ENCODE measurements at places on chromosomes 13 and 19. TPM values are rescaled to one million over a fixed set of nuclear protein-coding genes. Genes with fewer than 3 reads are reported as not detected.
A peak's percentile ranks its signal among the peaks of the same experiment; 100 is the strongest.

Gene TLE6
- 4.3 TPM for total RNA-seq

Gene PDX1
- total RNA-seq: not detected

Gene WDFY2
- 1.9 TPM for total RNA-seq

Gene CEACAM8
- total RNA-seq: not detected

Gene SNRPD2
- 520 TPM for total RNA-seq

Gene OR10H4
- not detected for total RNA-seq

- no peak for DNase-seq
These were observed 24.1 kb downstream of the CLEC4M start for GRCh38 chr19:7787141-7787540.

- no peak for DNase-seq
These were observed 153.6 kb downstream of the KATNAL1 start for GRCh38 chr13:30153545-30154426.

- no peak for DNase-seq
These were observed 23.0 kb downstream of the CUL4A start for GRCh38 chr13:113232208-113233003.

DNA sequence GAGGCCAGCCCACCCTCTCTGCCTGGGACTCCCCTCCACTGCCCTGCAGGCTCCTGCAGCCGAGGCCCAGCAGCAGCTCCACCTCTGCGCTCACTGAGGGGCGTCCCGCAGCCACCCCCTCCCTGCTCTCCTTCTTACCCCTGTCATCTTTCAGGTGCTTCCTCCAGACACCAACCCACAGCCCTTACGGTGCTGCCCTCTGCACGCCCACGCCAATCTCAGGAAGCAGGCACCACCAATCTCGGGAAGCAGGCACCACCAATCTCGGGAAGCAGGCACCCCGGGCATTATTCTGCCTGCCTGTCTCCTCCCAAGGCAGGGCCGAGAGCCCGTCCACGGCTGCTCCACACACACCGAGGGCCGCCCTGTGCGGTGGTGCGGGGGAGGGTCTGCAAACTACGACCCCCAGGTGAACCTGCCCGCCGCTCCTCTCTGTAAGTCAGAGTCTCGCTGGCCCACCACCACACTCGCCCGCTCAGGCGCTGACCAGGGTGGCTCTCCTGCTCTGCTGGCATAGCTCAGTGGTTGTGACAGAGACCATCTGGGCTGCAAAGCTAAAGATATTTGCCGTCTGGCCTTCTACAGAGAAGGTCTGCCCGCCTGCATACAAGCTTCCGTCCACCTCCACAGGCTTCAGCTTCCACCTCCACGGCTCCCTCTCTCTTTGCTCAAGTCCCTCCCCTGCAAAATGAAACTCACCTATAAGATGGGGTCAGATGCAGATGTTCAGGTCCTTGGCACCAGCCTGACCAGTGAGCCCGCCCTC, 2.9 kb downstream of the LSM7 start:
- DNase-seq: no peak

DNA sequence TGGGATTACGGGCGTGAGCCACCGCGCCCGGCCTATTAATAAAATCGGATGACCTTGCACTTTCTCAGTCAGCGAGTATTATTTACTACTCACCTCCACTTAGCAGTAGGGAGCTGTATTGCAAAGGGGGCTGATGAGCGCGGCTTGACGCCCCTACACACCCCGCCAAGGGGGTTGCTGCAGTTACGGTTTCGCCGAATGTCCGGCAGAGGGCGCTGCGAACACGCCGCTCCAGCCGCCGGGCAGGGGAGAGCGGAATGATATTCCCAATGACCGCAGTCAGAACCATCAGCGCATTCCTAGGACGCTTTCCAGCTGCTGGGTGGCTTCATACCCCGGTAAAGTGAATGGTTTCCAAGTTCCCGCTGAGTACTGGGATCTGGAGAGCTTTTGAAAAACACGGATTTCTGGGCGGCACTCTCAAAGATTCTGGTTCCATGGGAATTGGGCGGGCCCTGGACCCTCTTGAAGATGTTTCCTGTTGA, 30.0 kb upstream of the TPT1 start:
- DNase-seq: peak; percentile 78

DNA sequence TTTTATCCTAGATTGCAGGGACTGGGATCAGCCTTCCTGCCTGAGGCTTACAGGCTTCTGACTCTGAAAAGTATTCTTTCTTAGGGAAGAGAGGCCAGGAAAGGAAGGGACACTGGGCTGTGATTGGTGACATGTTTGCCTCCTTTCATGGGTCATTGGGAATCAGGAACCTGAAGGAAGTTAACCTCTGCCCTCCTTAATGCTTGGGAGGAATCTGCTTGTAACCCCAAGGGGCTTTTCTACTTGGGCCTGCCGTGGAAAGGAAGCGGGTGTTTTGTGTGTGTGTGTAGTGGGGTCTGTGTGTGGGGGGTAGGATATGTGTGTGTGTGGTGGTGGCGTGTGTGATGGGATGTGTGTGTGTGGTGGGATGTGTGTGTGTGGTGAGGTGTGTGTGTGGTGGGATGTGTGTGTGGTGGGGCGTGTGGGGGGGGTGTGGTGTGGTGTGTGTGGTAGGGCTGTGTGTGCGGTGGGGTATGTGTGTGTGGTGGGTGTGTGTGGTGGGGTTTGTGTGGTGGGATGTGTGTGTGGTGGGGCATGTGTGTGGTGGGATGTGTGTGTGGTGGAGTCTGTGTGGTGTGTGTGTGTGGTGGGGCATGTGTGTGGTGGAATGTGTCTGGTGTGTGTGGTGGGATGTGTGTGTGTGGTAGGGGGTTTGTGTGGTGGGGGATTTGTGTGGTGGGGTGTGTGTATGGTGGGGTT, 41.3 kb upstream of the NPAS1 start:
- DNase-seq: no peak

DNA sequence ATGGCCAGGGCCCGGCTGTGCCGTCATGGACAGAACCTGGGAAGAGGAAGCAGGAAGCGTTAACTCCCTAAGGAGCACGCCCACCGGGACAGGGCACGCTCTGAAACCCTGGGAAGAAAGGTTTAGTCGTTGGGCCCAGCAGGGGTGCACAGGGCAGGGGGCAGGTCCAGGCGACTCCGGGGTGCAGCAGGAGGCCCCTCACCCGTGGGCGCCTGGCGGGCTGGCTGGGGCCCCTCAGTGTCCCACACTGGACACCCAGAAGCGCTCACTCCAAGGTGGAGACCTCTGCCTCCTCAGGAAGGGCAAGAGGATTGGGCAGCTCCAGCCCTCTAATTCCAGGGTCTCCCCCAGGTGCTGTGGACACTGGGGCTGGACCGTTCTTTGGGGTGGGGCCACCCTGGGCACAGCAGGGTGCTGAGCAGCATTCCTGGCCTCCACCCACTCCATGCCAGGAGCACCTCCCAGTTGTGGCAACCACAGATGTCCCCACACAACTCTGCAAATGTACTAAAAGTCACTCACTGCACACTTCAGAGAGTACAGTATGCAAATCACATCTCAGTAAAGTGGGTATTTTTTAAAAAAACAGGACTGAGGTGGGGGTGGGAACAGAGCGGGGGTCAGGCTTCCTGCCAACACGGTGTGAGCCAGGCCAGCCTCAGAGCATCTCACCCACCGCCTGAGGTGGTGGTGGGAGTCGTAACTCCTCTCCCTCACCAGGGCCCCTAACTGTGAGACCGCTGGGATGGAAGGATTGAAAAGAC, 35.2 kb downstream of the PIP5K1C start:
- no peak for DNase-seq

DNA sequence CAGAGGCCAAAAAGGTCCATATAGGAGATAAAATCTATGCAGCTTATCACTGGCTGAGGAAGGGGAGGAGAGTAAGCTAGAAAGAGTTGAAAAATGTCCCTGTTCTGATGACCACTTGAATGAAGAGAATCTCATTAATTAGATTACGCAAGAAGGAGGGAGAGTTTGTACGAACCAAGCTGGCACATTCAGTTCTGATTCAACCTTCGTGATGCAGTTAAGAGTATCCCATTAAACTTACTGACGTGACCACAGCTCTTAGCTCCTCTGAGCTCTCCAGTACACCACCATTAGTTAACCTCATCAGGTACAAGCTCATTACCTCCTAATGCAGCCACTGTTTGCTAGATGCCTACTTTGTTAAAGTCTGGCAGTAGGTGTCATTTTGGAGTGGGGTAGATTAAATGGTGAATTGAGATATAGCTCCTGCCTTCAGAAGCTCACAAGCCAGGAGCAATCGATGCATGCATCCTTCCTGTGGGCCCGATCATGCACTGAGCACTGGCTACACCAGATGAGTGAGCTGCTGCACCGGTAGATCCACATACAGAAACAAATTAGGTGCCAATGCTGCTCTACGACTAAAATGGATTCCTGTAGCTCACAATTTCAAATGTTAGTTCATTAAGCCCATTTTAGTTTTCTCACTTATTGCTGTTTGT, 458.3 kb downstream of the COG6 start:
- no peak for DNase-seq

- no peak for DNase-seq
These were observed 33.2 kb downstream of the RNASEH2B start for GRCh38 chr13:50942630-50943311.

DNA sequence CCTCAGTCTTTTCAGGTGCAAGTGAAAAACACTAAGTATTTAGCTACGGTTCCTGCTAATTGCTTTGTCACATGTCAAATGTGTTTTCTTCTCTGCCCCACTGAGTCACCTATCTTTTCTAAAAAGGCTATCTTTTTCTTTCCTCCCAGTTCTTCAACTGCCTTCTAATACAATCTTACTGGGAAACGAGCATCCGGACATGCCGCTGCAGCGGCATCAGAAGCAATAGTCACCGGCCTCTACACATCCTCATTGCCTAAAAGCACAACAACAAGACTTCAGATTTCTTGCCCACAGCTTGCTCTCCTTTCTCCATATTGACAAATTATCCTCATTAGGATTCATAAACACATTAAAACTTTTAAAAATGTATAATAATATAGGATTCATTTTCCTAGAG, 1.2 kb downstream of the PCDH9 start:
- no peak for DNase-seq

GRCh38 chr13:52187029-52187423, 27.6 kb upstream of the NEK3 start:
- no peak for DNase-seq

DNA sequence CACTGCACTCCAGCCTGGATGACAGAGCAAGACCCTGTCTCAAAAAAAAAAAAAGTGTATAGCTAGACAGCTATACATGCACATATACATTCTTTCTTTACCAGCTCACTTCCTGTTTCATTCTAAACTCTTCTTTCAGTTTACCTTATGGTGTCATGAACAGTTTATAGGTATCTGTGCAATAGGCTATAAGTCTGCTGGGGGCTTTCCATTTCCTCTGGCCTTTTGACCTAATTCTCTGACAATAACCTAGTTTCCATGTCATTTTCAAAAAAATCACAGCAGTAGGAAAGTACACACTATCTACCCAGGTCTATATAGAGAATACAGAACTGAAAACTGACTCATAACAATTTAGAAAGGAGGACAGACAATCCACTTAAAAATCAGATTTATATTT, 24.4 kb upstream of the URAD start:
- no peak for DNase-seq

- DNase-seq: peak; percentile 89
These were observed 1.7 kb upstream of the WBP4 start for GRCh38 chr13:41059456-41060081.

- DNase-seq: peak; percentile 12
These were observed 751 bp downstream of the GRAMD1A start for GRCh38 chr19:35000647-35001501.
